ENCODE measurements at places on chromosomes 7 and 10.

- no peak for DNase-seq
These were observed 114.7 kb downstream of the RPS24 start for GRCh38 chr10:78148216-78148960.

GRCh38 chr10:63273577-63273976 is 140.4 kb downstream of the NRBF2 start:
- DNase-seq: no peak

- DNase-seq: no peak
These were observed 376.9 kb upstream of the LRGUK start for GRCh38 chr7:133750287-133750686.

- DNase-seq: no peak
These were observed 58.0 kb downstream of the CALML3 start for GRCh38 chr10:5582736-5583135.

DNA sequence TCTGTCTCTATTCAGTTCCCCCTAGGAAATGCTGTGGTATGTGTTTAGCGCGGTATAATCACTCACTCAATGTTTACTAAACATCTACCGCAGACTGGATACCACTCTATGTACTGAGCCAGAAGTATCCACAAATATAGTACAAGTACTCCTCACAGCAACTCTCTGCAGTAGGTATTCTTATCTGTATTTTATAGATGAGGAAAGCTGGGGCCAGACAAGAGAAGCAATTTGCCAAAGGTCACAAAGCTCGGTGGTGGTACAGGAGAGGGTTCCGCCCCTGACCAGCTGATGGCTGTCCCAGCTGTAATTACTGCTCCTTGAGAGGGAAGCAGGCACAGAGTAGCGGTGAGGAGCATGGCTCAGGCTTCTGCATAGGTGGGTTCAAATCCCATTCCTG is 184.1 kb downstream of the DOCK4 start:
- DNase-seq: no peak

DNA sequence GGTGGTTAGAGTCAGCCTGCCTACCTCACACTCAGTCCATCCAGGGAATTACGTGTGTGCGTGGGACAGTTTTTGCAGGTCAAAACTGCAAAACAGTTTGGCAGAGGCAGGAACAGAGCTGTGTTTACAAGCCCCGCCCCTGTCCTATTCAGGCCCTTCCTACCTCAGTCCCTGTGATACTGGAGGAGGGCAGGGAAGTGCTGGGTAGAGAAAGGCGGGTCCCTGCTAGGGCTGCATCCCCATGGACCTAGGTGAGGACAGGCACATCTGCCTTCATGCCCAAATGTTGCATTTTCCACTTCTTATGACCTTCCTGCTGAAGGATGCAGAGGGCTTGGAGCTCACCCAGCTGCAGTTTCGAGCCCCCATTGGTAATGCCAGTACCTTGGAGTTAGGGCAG is 25.1 kb downstream of the SBDS start:
- DNase-seq: no peak

GRCh38 chr7:50791938-50792341 is 9.2 kb upstream of the GRB10 start:
- peak; percentile 50 for DNase-seq

DNA sequence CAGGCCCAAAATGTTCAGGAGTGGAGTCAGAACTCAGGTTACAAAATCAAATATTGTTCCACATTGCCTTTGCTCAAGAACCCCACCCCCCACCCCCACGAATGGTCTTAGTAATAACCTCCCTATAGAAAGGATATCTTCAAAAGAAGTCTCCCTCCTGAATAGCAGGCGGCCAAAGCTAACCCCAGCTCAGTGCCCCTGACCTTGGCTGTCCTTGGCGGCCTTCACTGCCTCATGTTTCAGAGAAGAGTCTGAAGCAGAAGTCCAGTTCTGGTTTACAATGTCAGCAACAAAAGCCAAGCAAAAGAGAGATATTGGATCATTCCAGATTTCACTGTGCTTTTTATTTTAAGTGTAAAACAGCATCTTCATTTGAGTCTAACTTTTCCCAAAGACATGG is 476.5 kb upstream of the NRP1 start:
- no peak for DNase-seq

DNA sequence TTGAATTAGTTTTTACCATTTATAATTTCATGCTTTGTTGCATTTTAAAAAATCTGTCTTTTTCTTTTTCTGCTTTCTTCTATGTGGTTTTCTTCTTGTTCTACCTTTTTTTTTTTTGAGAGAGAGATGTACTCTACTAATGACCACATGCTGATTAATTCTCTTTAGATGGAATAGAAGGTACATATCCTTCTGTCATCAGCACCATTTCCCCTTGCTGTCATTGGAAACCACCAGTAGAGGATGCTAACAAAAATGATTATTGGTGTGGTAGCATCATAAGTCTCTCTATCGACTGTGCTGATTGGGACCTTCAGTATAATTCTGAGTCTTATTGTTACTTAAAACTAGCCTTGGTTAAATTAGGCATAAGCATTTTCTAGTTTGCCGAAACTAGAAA is 3.6 kb downstream of the ZEB1 start:
- no peak for DNase-seq

DNA sequence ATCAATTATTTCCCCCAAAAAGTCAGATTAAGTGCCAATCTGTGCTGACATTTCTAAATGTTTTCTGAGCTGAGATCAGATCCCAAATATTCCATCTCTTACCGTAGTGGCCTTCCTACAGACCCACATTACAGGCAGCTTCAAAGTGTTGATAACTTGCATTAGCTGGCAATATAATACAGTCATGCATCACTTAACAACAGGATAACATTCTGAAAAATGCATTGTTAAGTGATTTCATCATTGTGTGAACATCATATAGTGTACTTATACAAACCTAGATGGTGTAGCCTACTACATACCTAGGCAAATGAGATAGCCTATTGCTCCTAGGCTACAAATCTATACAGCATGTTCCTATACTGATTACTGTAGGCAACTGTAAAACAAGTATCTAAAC is 22.4 kb downstream of the SLC25A13 start:
- DNase-seq: no peak

DNA sequence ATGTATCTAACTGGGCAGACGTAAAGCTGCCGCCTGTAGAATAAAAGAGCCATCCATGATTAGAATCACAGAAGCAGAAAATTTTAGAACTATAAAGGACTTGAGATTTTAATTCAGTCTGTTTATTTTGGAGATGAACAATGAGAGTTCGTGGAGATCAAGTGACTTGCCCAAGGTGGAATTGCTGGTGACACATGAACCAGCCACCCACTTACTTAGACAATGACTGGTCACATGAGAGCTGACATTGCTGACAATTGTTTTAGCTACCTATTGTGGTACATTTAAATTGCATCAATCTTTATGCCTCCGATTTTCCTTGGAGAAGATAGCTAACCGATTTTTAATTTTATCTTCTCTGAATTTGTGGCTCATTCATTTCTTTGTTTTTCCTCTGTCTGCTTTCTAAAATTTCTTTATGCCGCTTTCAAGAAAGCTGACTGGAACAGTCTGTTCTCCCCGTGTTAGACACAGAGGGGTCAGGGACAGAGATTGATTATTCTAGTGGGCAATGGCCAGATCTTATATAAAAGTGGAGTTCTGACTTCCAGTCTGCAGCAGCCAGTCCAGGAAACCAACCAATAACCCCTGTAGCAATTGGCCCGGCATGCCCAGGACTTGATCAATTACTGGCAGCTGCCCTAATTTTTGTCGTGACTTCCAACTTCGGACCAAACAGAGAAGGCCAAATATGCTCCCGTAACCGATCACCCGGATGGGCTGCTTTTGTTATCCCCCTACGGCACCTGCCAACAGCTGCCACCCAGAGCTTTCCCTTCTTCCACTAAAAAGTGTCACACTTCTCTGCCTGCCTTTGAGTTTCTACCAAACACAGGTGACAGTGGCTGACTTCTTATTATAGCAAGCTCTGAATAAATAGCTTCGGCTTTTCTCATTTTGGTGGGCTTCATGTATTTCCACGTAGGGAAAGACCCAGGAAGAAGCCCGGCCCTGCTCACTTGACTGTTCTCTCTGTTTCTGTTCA is 241.6 kb downstream of the CAMK1D start:
- DNase-seq: no peak

DNA sequence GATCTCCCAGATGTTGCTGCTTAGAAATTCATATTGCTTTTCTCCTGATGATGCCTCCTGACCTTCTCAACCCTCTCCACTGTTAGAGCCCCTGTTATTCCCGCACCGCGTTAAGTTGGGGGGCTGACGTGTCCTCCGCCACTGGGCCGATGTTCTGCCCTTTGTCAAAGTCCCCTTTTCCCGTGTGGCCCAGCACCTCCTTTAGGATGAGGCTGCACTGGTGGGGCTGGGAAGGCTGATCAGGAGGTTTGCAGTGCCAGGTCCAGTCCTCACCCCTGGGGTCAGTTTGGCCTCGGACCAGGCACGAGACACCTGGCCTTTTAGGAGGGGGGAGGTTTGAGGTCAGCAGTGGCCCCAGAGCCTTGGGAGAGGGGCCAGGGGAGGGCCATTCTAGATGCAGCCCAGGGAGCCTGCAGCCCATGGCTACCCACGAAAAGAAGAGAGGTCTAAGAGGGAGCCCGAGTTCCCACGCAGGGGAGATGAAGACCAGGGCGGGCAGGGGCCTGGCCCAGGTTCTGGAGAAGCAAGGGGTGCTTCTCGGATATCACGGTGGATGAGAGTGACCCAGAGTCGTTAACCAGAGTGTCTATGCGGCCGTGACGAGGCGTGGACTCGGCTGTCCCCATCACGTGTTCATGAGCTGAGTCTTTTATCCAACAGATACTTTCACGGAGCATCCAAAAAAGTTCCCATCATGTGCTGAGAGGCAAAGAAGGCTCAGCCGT is 150.4 kb downstream of the DNAJB6 start:
- DNase-seq: no peak

- no peak for DNase-seq
These were observed 158.9 kb downstream of the EGFR start for GRCh38 chr7:55177589-55178261.

GRCh38 chr7:141549582-141549981 is 1.6 kb upstream of the AGK start:
- DNase-seq: no peak

- DNase-seq: no peak
These were observed 11.3 kb upstream of the A1CF start for GRCh38 chr10:50896721-50897120.

GRCh38 chr10:72330069-72330426 is 24.7 kb downstream of the DNAJB12 start:
- no peak for DNase-seq

- DNase-seq: no peak
These were observed 119.8 kb downstream of the GALNT17 start for GRCh38 chr7:71251706-71252105.

DNA sequence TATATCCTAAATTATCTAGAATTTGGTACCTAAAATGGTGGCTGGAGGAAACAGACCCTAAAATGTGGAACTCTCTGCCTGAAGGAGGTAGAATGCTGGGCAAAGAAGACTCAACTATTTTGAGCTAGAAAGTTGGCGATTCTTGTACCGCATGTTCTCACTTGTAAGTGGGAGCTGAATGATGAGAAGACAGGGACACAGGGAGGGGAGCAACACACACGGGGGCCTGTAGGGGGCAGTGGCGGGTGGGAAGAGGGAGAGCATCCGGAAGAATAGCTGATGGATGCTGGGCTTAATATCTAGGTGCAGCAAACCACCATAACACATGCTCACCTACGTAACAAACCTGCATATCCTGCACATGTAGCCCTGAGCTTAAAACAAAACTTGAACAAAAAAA is 250.6 kb downstream of the CALN1 start:
- no peak for DNase-seq

- DNase-seq: no peak
These were observed 128.9 kb downstream of the NRCAM start for GRCh38 chr7:108327353-108327752.

- DNase-seq: peak; percentile 43
These were observed 41.2 kb downstream of the ZCCHC24 start for GRCh38 chr10:79404231-79404609.

DNA sequence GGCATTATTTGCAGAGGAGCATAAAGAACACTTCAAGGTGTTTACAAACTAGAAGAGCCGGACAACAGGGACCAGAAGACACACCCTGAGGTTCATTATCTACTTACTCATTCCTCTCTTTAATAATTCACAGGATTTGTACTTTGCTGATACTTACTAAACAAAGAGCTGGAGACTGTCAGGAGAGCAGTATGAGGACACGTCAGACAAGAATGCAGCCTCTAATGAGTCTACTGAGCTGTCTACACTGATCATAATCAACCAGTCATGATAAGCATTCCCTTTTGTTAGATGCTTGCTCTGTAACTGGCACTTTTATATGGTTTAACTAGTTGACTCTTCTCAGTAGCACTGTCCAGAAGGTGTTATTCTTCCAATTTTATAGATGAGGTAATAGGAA is 243.3 kb upstream of the CDC14C start:
- no peak for DNase-seq

- DNase-seq: peak; percentile 90
These were observed 19.1 kb downstream of the MXI1 start for GRCh38 chr10:110226543-110226925.

DNA sequence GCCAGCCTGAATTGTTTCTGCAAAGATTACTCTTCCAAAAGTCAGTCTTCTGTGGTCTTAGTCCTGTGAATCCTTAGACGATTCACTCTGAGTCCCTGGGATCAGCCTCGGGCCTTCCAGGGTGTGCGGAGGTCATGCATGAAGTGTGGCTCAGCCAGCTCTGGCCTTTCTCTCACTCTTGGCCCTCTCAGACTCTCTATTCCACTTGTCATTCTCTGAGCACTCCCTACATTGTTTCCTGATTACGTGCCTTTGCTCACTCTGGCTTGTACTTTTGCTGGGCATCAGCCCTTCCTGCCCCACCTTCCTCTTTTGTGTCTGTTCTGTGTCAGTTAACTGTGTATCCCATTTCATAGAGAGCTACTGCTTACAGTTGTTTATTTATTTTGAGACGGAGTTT is 36.0 kb downstream of the CCNY start:
- no peak for DNase-seq

GRCh38 chr10:11161096-11161495 is 143.4 kb downstream of the CELF2 start:
- no peak for DNase-seq

DNA sequence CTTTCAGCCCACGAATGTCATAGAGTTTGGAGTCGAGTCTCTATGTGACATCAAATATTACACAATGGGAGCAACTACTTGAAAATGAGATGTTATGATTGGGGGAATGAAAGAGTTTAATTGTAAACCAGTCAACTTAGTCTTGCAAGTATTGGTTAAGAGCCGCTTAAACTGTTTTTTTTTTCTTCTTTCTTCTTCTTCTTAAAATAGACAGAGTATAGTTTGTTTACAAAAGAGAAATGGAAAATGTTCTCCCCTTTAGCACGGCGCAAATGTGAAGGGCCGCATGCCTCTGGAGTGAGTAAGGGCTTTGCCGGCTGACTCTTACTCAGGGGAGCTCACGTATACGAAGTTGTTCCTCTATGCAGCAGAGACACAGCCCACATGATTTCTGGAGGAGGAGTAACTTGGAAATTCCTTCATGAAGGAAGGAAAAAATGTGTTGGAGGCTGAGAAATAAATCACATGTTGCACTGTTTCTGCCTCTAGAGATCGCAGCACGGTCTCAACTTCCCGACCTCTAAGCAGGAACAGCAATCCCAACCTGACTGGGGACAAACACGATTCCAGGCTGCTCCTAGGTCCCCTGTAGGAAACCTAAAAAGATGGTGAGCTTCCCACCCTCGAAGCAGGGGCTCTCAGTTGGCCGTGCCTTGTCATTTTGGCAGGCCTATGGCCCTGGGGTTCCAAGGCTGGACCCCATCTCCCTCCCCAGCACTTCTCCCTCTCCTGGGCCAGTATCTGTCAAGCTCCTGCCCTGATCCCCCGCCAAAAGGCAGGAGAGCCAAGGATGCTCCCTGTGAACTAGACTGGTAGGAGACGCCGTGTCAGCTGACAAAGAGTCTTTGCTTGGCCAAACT is 44.8 kb downstream of the MYOF start:
- no peak for DNase-seq

Measured in HL-60 (cell line).